T-helper 9 cell (primary cell): ENCODE measurements at places on chromosomes 13 and 19.

DNA sequence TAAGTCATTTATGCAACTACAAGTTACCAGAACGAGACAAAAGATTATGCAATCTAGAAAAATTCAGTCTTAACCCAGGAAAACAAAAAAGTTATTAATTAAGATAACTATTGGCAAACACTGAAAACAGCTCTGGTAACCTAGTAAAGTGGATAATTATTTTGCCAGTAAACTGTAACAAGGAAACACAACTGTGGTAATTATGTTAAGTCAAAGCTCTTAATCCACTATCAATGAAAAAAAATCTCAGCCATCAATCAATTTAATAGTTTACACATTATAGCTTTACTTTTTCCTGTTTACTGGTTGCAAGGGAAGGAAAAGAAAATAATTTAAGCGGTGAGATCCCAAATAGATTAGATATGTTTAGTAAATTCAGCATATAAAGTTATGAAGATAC, 11.2 kb downstream of the EXOSC8 start:
- DNase-seq = no peak

GRCh38 chr13:31046711-31047279, 114.3 kb downstream of the TEX26 start:
- DNase-seq = no peak

GRCh38 chr19:6227936-6228325, 51.8 kb downstream of the MLLT1 start:
- no peak for DNase-seq

DNA sequence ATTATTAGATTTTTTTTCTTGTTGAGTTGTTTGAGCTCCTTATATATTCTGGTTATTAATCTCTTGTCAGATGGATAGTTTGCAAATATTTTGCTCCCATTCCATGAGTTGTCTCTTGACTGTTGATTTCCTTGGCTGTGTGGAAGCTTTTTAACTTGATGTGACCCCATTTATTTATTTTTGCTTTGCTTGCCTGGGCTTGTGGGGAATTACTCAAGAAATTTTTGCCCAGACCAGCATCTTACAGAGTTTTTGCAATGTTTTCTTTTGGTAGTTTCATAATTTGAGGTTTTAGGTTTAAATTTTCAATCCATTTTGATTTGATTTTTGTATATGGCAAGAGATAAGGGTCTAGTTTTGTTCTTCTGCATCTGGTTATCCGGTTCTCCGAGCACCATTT, 124.7 kb downstream of the PCCA start:
- no peak for DNase-seq

- no peak for DNase-seq
Measured at GRCh38 chr19:38059897-38060296, 152.9 kb downstream of the SIPA1L3 start.

GRCh38 chr13:44313674-44314073, 60.0 kb upstream of the SERP2 start:
- DNase-seq = no peak

DNA sequence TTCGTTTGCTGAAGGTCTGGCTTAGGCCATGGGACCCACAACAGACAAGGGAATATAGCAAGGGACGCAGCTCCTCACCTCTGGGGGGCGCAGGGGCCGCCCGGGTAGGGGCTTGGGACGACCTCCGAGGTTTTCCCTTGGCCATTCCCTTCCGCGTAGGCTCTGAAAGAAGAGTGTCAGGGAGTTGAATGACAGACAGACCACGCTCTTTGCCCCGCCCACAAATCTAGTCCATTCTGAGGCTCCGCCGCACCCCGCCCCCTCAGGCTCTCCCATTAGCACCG, 11.4 kb upstream of the ZNF414 start:
- no peak for DNase-seq

DNA sequence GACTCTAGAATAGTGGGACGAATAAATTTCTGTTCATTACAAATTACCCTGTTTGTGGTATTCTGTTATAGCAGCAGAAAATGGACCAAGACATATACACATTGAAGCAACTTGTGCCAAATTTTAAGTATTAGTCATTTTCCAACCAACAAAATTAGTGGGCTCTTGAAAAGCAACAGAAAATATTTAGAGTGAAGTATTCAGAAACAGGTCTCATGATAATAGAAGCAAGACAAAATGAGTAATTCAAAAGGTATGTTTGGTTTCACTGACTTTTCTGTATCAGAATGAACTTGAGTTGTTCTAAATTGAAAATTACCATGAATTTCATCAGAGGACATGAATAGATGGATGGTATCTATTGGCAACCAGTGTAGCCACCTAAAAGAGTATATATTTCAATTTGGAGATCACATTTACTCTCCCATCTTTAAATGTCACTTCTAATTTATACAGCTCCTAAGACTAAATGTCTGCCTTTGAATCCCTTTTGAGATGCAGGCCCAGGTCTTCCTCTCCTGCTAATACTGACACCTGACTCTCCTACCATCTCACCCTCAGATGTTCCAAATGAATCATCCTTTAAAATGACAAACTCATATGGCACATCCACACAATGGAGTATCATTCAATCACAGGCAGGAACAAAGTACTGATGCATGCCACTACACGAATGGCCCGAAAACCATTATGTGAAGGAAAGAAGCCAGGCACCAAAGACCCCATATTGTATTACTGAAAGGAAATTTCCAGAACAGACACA, 40.7 kb upstream of the DOCK9 start:
- DNase-seq = no peak
